ENCODE measurements at places on chromosomes 16 and 17.

DNA sequence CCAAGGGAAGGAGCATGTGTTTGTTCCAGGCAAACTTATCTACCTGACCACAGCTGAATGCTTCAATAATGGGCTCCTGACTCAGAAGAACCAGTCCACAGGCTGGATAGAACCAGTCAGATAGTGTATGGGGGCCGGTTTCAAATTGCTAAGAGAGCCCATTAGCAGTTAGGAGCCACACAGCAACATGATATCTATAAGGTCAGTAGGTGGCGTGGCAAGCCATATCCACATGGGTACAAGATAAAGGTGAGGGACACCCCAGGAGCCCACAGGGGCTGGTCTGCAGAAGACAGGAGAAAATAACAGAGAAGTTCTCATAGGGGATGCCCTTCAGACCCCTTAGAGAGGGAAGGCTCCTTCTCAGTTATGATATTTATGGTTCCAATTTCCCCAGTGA, 31.6 kb upstream of the CDRT15 start:
- no peak for DNase-seq

GRCh38 chr17:1077986-1078711, 81.2 kb downstream of the TIMM22 start:
- DNase-seq = no peak

DNA sequence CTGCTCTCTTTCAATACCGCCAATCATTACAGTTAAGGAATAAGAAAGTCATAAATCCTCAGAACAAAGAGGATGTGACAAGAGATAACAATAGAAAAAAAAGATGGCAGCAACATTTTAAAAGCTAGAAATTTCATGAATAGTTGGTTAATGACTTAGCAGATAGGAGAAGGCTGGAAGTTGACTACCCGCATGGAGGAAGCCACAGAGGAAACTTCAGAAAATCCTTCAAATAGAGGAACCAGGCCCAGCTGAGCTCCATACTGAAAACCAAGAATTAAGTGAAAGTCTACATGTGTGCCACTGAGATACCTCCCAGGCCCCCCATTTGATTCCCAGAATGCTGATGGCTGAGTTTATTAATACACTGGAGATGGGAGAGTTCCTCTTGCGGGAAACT, 109.3 kb downstream of the GSG1L start:
- DNase-seq = no peak

DNA sequence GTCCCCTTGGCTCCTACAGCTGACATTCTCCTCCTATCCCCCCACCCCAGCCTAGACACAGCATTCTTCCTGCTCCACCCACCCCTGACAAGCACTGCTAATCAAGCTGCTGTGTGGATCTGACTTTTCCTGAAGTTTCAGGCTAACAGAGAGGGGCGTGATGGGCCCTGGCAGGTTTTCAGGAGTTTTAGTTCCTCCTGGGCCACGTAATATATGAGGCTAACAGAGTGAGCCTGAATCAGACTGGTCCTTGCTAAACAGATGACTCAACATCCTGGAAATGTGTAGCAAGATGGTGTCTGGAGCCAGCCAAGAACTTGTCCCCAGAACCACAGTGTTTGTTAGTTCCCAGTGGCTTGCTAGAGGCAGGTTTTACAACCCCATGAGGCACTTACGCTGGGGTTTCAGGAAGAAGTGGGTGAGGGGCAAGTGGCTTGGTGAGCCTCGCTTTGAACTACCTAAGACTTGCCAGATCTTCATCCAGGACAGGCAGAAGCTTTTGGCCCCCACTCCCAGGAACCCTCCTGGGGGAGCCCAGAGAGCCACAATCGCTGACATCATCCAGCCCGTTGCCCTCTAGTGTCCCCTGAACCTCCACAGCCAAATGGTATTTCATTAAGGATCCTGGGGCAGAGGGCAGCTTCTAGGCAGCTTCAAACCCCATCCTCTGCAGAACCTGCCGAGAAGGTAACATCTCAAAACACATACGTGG, 15.9 kb downstream of the TMEM92 start:
- peak; percentile 97 for DNase-seq

DNA sequence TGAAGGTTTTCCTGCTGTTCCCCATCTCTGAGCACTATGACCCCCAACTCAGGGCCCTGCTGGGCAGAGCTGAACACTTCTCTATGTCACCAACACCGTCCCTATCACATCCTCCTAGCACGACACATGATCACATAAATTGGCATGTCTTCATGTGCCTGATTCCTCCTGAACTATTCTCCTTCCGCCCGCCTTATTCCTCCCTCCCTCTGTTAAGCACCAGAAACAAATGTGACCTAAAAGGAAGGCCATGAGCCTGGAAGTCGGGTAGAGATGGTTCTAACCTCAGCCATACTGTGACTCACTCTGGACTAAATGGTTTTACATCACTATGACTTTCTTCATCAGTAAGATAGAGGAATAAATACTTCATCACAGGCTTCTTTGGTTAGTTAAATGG, 80.8 kb upstream of the DYNLRB2 start:
- no peak for DNase-seq

DNA sequence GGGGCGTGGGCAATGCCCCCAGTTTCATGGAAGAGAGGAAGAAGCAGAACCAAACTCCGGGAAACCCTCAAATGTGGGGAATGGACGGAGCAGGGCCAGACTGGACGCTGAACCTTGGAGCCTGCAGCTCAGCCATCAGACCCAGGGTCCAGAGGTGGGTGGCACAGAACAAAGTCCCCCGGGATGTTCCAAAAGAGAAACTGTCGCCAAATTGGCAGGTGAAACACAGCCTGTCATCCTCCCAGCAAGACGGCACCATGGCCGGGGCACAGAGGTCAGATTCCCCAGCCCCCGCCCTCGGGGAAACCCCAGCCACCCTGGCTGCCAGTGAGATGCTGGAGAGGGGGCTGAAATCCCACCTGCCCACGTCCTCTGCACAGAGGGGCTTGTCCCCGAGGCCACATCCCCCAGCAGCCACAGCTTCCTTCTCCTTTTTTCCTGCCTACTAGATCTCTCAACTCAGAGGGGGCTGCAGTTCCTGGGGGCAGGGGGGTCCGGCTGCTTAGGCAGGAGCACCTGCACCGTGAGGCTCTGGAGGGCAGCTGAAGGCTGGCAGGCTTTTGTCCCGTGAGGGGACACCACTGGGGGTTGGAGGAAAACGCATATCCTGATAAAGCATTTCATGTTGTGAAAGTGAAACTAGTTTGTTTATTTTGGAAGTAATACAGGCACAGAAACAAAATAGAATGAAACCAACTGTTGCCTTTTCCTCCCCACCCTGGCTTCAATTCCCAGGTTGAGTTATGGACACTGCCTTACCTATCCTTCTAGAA, 1.2 kb upstream of the SECTM1 start:
- DNase-seq = no peak

- DNase-seq = peak; percentile 52
These were observed 378.9 kb downstream of the PMP22 start for GRCh38 chr17:14886200-14886739.

DNA sequence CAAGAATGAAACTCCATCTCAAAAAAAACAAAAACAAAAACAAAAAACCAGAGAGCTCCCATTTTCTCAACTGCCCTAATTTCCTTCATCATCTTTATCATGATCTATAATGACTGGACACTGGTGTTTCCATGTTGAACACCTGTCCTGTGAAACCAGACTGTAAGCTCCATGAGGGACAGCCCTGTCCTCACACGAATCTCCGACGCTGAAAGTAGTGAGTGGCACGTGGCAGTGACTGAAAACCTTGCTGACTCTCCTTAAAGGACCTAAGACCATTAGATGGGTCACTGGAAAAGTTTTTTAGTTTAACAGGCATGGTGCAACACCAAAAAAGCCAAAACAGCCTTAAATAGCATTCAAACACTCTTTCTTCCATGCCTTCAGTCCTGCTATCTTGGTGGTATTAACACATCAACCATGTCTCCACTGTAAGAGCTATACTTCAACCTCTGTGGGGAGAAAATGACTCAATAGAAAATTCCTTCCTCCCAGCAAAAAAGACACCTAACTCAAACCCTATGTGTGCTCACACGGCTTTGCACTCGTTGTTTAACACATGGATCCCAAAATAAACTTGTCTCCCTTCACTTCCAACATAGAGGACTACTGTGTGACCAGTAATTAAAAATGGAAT, 8.3 kb downstream of the AXIN2 start:
- DNase-seq = peak; percentile 60

- no peak for DNase-seq
These were observed 579.6 kb upstream of the CDH5 start for GRCh38 chr16:65786916-65787315.

- peak; percentile 51 for DNase-seq
These were observed 10.1 kb upstream of the STAC2 start for GRCh38 chr17:39235555-39236449.

- DNase-seq = no peak
These were observed 647 bp downstream of the FBXL20 start for GRCh38 chr17:39400547-39401411.

DNA sequence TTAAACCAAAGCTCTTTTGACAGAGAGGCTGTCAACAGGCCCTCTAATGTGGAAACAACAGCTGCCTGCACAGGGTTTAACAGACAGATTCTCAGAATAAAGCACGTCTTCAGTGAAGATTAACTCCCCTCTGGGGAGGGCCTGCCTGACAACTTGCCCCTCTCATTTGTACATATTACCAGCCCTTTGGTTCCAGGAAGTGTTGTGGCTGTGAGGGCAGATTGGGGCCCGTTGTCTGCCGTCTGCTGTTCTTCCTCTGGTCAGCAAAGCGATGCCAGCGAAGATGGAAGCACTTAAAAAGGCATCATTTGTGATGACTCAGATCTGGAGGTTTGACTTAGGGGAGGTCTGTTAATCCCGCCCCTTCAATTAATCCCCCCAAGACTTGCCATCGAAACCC, 177.0 kb upstream of the IRX6 start:
- no peak for DNase-seq

- peak; percentile 7 for DNase-seq
These were observed 656 bp upstream of the KCTD13 start for GRCh38 chr16:29926711-29927052.

- no peak for DNase-seq
These were observed 1.8 kb downstream of the CACNG3 start for GRCh38 chr16:24257958-24258357.

GRCh38 chr17:45770632-45771270, 13.4 kb upstream of the CRHR1 start:
- DNase-seq = no peak

DNA sequence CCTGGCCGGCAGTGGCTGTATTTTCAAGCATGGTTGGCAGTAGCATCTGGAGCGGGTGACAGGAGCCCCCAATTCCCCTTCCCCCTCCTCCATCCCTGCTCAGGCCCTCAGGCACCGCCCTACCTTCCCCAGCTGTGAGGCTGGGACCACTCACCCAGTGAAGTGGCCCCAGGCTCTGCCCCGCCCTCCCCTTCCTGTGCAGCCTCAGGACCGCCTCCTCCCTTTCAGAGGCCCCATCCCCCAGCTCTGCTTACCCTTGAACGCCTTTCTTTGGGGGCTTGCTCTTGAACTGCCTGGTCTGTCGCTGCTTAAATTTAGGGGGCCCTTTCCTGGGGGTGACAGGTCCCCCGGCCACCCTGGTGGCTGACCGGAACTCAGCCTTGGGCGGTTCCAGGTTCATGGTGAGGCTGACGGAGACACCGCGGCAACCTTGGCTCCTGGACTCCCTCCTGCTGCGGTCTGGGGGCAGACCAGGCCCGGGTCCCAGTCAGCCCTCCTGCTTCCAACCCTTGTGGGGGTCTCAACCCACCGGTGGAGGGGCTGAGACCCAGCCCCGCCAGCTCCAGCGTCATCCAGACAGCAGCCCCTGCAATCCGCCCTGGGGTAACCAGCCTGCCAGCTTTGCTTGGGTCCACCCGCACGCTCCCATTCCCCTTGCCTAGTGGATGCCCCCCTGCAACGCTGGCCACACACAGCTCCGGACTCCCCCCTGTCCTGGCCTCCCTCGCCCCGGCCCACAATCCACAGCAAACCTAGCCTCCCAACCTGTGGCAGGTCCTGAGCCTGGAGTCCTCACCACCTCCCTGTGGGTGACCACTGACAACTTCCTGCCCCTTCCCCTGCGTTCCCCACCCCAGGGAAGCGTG, 3.2 kb downstream of the PDE6G start:
- DNase-seq = no peak

DNA sequence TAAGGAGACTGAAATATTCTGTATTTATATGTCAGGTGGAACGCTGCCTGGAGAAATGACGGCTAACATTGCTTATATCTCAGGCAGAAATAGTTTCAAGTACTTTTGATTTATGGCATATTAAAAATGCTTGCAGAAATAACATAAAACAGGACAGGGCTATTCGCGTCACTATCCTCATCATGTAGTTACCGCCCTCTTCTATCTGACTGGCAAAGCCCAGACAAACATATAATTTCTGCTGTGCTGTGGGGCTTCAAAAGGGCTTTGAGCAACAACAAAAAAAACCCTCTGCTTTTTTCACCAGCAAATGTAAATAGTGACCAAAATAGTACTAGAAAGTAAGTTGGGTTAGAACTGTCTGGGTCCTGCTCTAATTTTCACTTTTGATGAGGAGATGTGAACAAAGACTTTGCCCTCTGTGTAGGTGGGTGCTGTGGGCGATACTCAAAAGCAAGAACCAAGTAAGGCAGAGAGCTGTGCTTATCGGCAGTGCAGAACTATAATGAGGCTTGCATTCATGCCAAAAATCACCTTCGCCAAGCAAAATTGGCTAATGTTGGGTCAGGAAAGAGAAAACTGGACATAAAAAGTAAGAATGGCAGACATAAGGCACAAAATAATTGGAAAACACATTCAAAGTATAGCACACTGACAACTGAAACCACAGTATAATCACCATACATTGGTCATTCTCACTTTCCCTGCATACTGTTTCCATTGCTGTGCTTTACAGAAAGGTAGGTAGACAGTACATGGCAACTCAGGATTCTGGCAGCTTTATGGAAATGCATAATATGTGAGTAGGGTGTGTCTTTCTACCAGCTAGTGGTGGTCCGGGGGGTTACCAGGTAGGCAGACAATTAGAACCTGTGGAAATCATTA, 151.2 kb upstream of the AXIN2 start:
- no peak for DNase-seq

- DNase-seq = peak; percentile 81
These were observed 11.6 kb downstream of the RCVRN start for GRCh38 chr17:9893411-9894012.

GRCh38 chr16:4702466-4702808, 9.1 kb downstream of the NUDT16L1 start:
- no peak for DNase-seq

GRCh38 chr16:15581127-15581815, 61.7 kb downstream of the MARF1 start:
- no peak for DNase-seq

DNA sequence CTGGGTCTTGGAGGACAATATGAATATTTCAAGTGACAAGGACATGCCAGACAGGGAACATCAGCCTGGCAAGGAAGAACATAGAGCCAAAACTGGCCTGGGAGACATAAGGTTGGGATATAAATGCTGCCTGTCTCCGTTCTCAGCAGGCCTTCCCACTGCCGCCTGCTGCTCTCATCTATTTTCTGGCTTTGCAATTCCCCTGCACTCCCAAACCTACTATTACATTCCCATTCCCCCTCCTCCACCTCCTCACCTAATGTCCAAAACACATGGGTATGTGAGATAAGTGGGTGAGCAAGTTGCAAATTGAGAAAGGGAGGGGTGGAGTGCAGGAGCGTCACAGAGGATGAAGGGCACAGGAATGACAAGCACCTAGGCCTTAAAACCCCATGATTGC, 244.3 kb upstream of the CDH8 start:
- no peak for DNase-seq

- peak; percentile 53 for DNase-seq
These were observed 38.6 kb downstream of the USP10 start for GRCh38 chr16:84738255-84739038.

- DNase-seq = no peak
These were observed 6.7 kb downstream of the CBX8 start for GRCh38 chr17:79789943-79790804.
